Hepatic stellate cell (primary cell): ENCODE measurements at places on chromosomes 11 and 22.

GRCh38 chr11:27717377-27717776 is 17.1 kb upstream of the BDNF start:
- DNase-seq, result no peak

DNA sequence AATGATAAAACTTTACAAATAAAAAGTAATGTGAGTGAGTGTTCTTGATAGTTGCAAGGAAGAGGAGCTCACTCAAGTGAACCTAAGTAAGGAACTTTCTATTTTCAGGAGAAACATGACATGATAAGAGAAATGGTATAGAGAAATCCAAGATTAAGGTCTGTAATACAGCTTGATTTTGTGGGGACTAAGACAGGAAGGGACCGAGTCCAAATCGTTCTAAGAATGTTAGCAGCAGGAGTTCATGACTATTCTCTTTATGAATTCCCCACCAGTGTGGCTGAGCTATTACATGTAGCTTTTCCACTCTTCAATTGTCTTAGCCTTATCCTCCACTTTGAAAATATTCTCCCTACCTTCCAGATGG is 698.6 kb upstream of the ARHGAP42 start:
- no peak for DNase-seq

DNA sequence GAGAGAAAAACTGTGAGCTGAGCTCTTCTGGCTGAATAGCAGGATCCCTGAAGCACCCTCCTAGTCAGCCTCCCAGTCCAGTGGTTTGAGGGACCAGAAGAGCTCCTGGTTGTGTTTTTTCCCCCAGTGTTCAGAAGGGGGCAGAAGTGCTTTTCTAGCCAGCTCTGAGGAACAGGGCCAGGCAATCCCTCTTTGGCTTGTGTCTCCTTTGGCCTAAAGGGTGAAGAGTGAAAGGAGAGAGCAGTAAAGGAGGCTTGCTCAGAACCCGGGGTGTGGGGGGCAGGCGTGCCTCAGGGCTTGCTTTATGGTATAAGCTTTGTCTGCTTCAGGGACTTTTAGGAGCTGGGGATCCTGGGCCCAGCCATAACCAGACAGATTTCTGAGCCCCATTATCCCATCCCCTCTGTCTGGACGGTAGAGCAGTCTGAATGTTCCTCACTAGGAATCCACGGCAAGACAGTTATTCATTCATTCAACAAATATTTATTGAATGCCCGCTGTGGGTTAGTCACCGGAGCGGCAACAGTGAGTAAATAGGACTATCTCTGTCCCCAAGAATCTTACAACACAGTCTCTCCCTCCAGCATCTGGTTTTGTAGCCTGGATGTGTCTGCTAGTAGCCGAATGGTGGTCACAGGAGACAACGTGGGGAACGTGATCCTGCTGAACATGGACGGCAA is 14.5 kb downstream of the ACP2 start:
- DNase-seq, result peak; percentile 53

DNA sequence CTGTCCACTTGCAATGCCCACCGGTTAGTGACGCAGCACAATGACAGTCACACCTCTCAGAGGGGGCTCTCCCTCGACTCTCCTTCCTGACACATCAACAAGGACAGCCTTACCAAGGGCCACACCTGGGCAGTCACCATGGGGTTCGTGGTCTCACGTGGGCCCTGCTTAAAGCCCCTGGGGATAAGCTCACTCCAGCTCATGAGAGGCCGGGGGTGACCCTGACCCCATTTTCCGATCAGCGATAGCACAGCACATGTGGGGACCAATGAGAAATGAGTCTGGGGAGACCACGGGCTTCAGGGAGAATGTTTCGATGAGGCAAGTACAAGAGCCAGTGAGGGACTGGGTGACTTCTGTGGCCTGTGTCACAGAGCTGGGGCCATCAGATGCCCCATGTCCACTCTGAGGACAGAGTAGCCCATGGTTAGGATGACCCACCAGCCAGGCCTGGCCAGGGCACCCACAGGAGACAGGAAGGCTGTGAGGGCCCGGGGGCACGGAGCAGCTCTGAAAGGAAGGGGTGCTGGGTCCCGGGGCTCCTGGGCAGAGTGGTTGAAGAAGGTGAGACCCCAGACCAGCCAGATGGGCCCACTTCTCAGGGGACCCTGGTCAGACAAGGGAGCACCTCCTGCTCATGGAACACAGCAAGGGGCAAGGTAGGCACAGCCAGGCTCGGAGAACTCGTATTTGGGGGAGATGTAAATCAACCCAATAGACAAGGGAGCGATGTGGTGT is 128.8 kb downstream of the MED15 start:
- DNase-seq, result no peak

DNA sequence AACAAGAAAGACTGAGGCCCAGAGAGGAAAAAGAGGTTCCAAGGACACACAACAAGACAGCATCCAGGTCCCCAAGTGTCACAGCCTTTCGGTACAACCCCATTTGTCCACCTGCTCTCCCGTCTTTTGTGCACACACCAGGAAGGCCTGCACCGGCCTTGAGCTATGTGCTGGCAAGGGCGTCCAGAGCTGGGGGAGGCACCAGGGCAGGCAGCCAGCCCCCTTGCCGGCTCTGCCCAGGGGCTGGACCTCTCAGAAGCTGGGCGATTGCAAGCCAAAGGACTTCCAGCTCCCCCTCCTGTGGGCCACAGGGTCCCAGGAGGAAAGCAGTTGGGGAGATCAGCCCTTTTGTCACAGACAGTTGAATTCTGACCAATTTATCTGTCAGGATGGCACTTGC is 210.5 kb downstream of the MN1 start:
- no peak for DNase-seq

GRCh38 chr11:76267556-76267955 is 61.3 kb upstream of the WNT11 start:
- no peak for DNase-seq

DNA sequence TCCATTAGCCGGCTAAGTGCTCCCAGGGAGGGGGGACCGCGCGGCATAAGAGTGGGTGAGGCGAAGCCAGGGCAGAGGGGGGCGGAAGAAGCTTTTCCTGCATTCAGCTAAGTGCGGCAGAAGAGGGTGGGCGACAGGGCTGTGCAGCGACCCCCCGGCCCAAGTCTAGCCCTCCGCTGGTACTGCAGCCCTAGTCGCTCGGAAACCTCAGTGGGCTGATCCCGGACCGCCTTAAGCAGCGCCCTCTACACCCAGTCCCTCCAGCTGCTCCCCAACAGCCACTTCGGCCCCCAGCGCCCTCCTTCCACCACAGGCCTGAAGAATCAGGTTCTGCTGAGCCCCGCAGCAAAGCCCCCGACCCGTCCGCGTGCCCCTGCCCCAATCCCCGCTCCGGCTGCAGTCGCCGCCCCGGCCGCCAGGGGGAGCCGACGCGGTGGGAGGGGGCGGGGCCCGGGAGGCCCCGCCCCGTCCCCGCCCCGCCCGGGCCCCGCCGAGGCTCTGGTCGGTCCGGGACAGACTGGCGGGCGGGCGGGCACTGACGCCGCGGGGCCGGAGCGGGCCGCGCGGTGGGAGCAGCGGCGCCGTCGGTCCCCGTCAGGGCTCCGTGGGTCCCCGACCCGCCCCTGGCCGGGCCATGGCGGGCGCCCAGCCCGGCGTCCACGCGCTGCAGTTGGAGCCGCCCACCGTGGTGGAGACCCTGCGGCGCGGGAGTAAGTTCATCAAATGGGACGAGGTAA is at the start of gene PLCB3:
Gene PLCB3, plus strand, starts transcription at position 515 of the 737 bp plus-strand sequence. Its CDS starts 120 bp downstream, at position 635.
- peak; percentile 84 for DNase-seq
